ENCODE measurements at places on chromosomes 5 and 9.

- peak; percentile 49 for DNase-seq
Observed at GRCh38 chr5:3139499-3139931, 388.0 kb upstream of the IRX2 start.

DNA sequence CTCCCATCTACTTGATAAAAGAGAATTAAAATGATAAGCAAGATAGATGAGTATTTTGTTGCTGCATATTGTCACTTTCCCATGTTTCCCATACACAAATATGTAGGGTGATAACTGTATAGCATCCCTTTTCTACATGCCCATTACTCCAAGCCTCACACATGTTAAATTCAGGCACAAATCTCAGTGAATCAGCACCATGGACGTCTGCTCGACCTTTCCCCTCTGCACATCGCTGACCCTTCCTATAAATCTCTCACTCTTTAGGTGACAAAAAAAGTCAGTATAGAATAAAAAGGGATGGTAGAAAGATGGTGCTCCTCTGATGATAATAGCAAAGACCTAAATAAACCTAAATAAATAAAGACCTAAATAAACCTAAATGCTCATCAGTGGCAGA, 1097.7 kb upstream of the C9orf72 start:
- DNase-seq: no peak

DNA sequence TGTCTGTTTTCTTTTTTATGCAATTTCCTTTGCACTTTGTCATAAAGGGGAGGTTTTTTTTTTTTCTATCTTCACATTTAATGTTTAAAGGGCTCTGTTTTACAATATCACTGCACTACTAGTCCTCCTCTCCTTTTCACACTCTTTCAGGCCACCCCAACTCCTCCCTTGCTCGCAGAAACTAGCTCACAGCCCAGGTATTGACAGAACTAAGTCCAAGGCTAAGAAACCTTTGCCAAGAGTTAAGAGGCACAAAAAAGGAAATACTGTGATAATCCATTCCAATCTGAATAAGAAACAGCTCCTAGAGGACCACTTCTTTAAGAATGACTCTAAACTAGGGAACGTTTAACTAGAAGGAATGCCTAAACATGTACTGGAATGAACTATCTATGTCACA, 1.1 kb upstream of the FGF10 start:
- DNase-seq: no peak

- peak; percentile 53 for DNase-seq
Observed at GRCh38 chr9:29285818-29286217, 1712.5 kb upstream of the C9orf72 start.

DNA sequence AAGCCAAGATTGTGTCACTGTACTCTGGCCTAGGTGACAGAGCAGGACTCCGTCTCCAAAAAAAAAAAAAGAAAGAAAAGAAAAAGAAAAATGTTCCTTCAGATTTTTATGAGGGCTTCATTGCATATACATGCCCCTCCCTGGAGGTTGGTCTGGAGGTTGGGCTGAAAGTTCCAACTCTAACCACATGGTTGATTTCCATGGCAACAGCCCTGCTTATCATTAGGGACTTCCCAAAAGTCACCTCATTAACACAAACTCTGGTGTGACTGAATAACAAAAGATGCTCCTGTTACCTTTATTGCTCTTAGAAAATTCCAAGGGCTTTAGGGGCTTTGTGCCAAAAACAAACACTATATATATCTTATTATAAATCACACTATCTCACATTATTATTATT, 113.8 kb downstream of the TMC1 start:
- peak; percentile 38 for DNase-seq

DNA sequence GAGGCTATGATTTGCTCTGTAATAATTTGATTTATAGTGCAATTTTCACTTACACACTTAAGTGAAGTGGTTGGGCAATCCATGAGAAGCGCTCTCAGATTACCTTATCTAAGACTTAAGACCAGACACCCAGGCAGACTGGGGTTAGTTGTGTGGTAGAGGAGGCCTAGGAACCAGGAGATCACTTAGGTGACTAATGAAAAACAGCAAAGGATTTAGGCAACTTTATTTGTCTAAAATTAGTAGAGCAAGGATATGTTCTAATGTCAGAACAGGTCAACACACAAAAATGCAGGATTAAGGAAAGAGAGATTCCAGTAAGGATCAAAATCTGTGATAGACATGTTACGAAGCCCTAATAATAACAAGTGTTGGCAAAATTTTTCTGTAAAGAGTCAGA, 913.8 kb downstream of the TLE1 start:
- DNase-seq: peak; percentile 16

GRCh38 chr5:115329475-115329874, 33.0 kb upstream of the CCDC112 start:
- no peak for DNase-seq

GRCh38 chr5:75053304-75054133, 1.2 kb upstream of the GCNT4 start:
- peak; percentile 81 for DNase-seq

- DNase-seq: no peak
Observed at GRCh38 chr9:3193791-3194190, 332.0 kb downstream of the RFX3 start.

DNA sequence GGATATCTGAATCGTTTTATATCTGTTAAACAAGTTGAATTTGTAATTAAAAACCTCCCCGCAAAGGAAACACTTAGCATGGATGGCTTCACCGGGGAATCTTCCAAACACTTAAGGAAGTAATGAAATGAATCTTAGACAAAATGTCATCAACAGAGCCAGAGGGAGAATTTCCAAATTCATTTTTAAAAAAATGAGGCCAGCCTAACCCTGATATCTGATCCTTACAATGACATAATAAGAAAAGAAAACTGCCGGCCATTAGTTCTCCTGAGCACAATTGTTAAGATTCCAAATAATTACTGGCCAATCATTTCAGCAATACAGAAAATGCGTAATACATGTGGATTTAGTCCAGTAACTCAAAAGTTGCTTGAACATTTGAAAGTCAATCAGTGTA, 6.1 kb upstream of the KIF12 start:
- DNase-seq: no peak

DNA sequence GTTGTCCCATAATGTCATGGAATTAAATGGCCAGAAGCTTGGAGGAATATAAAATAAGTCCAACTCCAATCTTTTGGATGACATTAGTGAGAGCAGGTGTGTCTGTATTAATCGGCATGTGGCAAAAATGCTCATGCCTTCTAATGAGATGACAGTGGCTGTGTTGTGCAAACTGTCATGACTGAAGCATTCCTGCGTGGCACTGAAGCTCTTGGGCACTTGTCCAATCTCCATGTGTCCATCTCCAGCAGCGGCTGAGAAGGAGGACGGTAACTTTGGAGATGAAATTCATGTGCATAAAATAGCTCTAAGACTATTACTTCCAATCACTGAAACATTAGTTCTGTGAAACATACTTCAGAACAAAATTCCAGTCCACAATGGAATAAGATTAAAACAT, 697.5 kb upstream of the GRAMD2B start:
- no peak for DNase-seq

DNA sequence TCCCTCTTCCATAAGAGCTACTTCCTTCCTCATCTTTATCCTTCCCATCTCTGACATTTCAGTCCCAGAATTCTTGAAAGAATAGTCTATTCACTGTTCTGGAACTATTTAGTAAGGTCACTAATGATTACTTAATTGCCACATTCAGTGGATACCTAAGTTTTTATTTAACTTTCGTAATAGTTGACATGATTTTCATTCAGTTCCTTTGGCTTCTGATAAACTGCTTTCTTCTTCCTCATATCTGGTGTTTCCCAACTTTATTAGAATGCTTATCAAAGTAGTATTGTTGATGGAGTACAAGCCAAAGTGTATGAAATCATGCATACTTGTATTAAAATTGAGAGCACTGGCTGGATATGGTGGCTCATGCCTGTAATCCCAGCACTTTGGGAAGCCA, 10.8 kb downstream of the UBE2D2 start:
- DNase-seq: no peak

DNA sequence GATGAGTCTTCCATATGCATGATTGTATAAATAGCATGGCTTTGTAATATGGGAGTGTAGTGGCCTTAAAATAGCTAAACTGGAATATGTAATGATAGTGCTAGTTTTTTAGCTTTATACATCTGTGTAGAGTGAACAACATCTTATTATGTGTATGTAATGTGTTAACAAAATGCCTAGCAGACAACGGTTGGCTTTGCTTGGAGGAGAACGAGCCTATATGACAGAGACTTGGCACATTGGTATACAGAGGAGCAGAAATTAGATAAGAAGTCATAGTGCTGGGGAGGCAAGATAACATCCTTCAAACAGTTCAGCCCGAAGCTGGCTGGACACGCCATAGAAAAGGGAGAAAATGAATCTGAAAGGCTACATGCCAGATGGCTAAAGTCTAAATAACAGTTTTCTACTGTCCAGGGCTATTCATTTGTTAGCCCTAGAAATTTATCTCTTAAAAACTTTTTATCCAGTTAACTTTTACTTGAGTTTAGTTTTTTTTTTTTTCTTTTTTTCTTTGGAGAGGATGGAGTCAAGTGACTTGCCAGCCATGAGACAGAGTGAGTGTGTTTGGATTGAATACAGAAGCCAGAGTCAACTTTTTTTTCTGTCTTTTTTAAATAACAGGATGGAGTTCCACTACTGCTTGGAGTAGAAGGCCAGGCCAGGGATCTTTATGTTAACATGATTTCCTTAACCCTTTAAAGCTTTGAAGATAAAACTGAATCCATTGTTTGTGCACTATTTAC, 214.4 kb upstream of the ACTBL2 start:
- DNase-seq: no peak

GRCh38 chr9:109437286-109437685, 60.8 kb downstream of the PTPN3 start:
- DNase-seq: no peak

DNA sequence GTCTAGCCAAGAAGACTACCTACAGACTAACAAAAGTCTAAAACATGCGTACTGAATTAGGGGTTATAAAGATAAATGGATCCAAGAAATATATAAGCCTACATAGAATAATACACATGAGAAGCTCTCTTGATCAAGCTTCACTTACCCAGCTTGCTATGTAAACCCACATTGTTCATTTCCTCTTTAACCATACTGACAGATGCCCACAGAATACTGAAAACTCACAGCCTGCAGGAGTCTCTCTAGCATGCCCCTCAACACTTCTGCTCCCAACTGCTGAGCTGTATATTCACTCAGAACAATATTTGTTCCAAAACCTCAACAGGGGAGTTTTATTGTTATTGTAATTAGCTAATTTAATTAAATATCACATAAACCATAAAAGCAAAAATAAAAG, 52.4 kb downstream of the RFX3 start:
- DNase-seq: no peak

- DNase-seq: no peak
Observed at GRCh38 chr5:29162297-29162696, 2031.2 kb upstream of the CDH6 start.

DNA sequence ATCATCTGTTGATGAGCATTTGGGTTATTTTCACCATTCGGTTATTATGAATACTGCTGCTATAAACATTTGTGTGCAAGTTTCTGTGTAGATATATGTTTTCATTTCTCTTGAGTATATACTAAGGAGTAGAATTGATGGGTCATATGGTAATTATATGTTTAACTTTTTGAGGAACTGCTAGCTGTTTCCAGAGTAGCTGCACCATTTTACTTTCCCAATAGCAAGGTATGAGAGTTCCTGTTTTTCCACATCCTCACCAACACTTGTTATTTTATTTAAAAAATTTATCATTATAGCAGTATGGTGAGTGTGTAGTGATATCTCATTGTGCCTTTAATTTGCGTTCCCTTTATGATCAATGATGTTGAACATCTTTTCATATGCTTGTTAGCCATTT, 29.2 kb downstream of the CD14 start:
- no peak for DNase-seq

GRCh38 chr5:40799258-40799657, 1.1 kb upstream of the PRKAA1 start:
- no peak for DNase-seq

GRCh38 chr9:2413160-2413805, 208.3 kb upstream of the VLDLR start:
- DNase-seq: peak; percentile 18

- peak; percentile 55 for DNase-seq
Observed at GRCh38 chr5:90477073-90477472, 2.4 kb downstream of the POLR3G start.

- DNase-seq: peak; percentile 23
Observed at GRCh38 chr5:81081461-81081835, 121.3 kb downstream of the RASGRF2 start.

DNA sequence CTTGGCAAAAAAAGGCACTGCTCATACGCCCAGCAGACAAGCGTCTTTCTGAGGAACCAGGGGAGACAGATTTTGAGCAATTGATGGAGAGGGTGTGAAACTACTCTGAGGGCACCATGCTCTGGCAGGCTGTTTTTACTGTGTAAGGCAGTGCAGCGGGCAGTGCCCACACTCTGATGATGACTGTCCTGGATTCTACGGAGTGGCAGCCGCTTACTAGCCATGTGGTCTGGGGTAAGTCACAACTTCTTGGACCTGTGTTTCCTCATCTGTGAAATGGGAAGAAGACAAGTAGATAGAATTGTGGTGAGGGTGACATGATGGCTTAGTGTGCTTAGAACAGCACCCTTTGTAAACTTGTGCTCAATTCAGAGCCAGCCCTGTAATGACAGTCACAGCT, 38.8 kb downstream of the FABP6 start:
- DNase-seq: no peak

DNA sequence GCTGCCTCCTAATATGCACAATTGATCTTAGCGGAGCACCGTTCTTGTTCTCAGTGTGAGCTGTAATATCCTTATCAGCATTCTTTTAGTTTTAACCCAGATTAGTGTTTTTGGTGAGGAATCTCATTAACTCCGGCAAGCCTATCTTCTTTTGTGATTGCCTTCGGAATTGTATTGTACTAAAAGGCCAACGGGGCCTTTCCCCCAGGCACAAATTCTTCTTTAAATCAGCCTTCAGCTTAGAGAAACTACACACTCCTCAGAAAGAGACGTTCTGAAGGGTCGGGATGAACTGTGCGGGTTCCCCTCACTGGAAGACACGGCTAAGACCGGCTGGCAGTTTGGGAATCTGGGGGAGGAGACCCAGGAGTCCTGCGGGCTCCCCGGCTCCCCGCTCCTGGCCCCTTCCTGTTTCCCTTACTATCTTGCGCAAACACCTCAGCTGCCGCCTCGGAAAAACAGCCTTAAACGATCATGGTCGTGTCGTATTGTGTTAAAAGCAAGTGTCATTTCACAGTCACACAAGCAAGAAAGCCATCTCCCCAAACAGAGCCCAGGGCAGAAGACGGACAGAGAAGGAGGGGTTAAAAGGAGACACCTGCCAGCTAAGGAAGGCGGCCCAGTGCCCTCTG, 353.1 kb upstream of the IRX2 start:
- DNase-seq: no peak

DNA sequence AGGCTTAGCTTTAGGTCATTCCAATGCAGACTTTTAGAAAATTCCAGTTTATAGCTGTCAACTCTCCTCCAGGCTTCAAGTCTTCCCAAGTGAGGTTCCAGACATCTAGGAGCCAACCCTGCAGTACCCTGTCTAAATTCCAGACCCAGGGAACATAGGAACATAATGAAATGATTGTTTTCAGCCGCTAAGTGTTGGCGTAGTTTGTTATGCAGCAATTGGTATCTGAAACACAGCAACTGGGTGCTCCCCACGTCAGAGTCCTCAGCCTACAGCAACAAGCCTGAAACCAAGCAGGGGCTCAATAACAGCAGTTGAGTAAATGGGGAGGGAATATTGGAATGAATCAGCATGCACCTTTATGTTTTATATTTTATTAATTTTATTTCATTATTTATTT, 66.8 kb downstream of the BOD1 start:
- no peak for DNase-seq

All from M059J (cell line).